ENCODE measurements at places on chromosomes 1 and 21.

DNA sequence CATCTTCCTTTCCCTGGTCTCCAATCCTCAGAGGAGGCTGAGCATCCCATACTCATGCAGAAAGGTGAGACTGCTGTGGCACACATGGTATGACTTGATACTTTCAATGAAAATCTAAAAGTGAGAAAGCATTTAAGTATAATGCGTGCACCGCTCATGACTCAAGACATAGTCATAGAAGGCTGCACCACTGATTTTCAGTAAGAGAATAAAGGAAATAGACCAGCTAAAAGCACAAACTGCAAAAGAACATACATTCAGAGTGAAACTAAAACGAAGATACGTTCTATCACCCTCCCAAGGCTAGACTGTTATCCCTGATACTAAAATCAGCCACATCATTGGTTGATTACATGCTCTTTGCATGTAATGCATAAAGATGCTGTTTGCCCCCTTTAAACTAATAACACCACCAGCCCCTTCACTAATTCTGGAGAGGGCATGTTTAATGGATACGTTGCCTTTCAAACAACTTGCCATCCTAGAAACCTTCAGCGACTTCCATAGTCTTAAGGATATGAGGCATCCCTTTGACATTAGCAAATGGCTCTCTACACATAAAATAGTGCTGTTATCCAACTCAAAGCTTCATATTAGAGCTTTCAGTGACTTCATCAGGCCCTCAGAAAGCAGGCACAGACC lies 2.1 kb downstream of the PLD5 start:
- no peak for DNase-seq

GRCh38 chr1:33086384-33086850 lies 5.5 kb downstream of the AZIN2 start:
- no peak for DNase-seq

DNA sequence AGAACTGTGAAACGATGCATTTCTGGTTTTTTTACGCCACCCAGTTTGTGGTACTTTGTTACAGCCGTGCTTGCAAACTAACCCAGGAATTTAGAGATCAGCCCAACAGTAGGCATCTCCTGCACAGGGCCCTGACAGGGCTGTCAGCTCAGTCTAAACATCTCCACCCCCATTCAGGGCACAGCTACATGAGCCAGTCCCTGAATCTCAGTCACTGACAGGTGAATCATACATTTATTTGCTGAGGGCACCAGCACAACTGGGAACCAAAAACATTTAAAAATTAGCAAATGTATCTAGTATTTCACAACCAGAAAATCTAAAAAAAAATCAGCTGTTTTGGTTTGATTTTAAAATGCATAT lies 30.7 kb downstream of the PRDX6 start:
- DNase-seq = no peak

- no peak for DNase-seq
Observed at GRCh38 chr1:44531785-44532566, 126.9 kb downstream of the RNF220 start.

GRCh38 chr1:214280386-214281020 lies 456 bp upstream of the SMYD2 start:
- DNase-seq = no peak

DNA sequence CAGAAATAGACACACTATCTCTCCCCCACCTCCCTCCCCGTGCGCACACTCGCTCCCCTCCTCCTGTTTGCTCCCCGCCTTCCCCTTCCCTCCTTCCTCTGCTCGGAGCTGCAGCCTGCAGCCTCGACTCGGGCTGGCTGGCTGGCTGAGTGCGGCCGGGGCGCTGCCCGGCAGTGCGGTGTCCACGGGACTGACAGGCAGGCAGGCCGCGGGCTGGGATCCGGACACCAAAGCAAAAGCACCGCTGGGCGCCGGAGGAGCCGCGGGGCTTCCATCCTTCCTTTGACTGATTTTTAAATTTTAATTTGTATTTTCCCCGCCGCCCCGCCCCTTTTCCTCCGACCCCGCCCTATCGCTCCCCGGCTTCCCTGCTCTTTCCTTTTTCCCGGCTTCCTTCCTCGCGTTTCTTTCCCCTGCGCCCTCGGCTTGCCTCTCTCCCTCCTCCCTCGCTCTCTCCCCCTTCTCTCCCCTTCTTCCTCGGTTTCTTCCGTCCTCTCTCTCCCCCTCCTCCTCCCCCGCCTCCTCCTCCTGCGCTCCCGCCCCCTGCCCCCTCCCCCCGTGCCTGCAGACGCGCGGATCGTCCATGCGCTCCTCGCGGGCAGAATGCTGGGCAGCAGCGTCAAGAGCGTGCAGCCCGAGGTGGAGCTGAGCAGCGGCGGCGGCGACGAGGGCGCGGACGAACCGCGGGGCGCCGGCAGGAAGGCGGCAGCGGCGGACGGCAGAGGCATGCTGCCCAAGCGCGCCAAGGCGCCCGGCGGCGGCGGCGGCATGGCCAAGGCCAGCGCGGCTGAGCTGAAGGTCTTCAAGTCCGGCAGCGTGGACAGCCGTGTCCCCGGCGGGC lies 109.4 kb downstream of the NAV1 start:
- no peak for DNase-seq

- DNase-seq = no peak
Observed at GRCh38 chr1:24707687-24708086, 37.6 kb upstream of the CLIC4 start.

GRCh38 chr1:61561666-61562065 lies 163.3 kb downstream of the TM2D1 start:
- DNase-seq = no peak

DNA sequence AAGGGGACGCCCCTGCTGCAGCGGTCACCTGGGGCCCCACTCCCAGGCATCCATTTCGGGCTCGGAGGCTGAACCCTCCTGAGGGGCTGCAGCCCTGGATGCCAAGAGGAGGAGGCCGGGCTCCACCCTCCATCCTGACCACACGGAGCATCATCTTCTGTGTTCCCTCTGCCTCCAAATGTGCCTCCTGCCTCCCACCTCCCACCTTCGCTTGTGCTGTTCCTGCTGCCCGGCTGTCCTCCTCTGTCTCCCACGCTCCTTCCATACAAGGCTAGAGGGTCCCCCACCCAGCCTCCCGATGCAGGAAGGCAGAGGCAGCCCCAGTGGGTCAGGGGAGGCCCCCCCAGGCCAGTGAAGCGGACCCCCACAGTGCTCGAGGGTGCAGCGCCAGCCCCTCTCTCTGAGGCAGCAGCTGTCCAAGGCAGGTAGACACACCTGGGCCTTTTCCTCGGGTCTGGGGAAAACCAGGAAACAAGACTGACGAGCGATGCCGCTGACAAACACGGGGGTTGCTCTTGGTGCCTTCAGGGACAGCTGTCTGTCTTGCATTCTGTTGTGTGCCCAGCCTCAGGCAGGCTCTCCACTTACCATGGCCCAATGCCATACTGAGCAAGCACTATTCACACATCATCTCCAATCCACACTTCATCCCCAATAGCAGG lies 16.8 kb upstream of the PLEKHG5 start:
- no peak for DNase-seq

DNA sequence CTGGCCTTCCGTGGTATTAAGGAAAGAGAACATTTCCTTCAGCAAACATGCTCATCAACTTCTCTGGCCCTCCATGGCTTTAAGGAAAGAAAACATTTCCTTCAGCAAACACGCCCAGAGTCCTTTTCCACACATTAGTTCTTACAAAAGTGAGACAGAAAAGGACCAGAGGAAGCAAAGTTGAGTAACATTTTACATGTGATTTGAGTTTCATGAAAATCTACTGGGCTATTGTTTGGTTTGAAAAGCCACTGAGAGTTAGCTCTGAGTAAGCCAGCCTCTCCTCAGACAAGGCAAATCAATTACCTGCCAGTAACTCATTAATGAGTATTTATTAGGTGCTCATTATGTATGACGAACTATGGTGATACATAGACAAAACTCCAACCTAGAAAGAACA lies 78.0 kb downstream of the NID1 start:
- DNase-seq = no peak

- no peak for DNase-seq
Observed at GRCh38 chr1:193697115-193697762, 510.8 kb upstream of the B3GALT2 start.

GRCh38 chr21:44886113-44887075 lies 12.9 kb upstream of the PTTG1IP start:
- DNase-seq = no peak

DNA sequence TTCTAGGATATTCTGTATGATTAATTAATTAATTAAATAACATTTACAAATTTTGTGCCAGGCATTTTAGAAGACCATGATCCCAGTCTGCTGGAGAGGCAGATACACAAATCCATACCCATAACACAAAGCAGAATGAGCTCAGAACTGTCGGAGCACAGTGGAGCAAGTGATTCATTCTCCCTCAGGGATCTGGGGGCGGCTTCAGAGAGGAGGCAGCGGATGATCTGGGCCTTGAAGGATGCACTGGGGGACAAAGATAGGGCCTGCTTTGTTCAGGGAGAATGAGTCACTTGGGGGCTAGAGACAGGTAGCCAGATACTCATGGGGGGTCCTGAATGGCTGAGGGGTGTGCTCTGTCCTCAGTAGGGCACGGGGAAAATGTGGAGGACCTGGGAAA lies 50.9 kb upstream of the TRABD2B start:
- no peak for DNase-seq

DNA sequence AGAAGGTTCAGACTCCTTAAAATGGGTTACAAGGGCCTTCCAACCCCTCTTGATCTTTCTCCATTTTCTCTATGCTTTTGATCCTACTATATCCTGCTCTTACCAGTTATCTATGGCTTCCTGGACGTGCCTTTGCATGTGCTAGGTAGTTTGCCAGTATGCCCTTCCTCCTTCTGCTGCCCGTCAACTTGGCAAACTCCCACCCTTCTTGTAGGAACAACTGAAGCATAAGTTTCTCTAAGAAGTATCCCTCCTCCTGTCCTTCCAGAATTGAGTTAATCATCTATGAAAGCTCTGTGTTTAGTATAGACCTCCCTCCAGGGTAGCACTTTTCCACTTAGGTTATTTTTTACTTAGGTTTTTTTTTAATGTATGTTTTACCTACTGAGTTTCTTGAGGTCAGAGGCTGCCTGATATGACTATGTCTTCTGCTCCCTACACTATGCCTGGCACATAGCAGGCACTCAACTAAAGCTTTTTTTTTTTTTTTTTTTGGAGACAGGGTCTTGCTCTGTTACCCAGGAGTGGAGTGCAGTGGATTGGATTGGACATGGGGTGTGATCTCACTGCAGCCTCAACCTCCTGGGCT lies 10.0 kb upstream of the IGSF3 start:
- DNase-seq = no peak

DNA sequence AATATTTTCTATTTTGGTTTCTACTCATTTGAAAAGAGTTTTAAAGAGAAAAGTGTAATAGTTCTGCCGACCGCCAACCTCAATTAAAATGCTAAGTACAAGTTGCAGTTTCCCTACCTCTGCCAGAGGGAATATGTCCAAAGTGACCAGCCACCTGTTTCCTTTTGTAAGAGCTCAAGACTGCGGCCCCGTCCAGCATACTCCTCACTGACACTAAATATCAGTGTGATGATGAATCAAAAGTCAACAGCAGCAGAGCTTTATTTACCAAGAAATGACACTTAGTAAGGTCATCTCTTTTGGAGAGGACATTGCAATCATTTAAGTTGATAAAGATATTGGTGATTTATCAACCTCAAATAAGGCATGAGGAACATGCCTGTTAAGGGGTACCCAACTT lies 57.4 kb upstream of the NRIP1 start:
- DNase-seq = no peak

- no peak for DNase-seq
Observed at GRCh38 chr1:172545396-172546004, 12.6 kb downstream of the SUCO start.

DNA sequence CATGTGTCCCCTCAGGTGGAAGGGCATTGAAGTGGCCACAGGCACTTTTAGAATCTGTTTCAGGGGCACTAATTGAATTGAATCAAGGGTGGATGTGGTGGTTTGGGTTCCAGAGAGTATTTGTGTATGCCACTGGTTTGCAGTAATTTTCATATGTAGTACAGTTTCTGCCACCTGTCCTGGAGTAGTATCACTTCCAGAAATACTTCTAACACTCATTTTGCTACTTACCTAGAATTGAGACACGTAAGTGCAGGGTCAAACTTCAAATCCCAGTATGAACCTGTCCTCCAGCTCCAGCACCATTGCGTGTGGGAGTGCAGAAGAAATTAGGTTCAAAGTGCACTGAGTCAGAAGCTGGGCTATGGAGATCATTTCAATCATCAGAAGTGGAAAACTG lies 26.8 kb downstream of the RSPH1 start:
- no peak for DNase-seq

GRCh38 chr1:52487632-52488031 lies 65.3 kb downstream of the TUT4 start:
- no peak for DNase-seq

DNA sequence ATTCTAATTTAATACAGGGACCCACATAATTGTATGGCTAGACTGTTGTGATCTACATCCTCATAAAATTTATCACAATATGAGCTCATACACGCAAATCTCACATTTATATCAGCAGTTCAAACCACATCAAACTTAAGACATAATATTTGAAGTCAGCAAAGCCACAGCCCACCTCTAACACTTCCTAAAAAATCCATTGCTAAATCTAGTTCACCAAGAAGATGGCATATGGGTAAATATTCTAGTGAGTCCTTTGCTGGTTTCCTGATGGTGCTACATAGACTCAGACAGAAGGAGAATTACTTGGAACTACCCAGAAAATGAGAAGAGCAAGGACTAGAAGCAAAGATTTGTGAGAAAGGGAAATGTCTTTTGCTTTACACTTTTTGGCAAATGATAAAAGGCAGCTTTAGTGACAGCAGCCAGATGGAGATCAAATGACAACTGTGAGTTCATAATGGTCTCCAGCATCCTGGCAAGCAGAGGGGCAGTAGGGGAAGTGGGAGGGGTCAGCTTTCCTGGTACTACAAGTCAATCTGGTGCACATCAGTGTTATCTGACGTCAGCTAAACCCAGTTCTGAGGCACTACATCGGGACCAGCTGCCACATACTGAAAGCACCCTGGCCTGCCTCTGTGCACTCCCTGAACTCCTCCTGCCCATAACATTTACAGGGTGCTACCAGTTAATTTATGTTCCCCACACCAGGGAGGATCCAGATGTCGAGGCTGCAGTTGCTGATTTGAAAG lies 10.6 kb upstream of the GADD45A start:
- DNase-seq = no peak

- no peak for DNase-seq
Observed at GRCh38 chr1:223492044-223492443, 98.8 kb downstream of the CCDC185 start.
